ENCODE measurements at places on chromosomes 4 and X. TPM values are rescaled to one million over a fixed set of nuclear protein-coding genes. Genes with fewer than 3 reads are reported as not detected.

GRCh38 chrX:20311505-20311904, 44.8 kb upstream of the RPS6KA3 start:
- no peak for DNase-seq

DNA sequence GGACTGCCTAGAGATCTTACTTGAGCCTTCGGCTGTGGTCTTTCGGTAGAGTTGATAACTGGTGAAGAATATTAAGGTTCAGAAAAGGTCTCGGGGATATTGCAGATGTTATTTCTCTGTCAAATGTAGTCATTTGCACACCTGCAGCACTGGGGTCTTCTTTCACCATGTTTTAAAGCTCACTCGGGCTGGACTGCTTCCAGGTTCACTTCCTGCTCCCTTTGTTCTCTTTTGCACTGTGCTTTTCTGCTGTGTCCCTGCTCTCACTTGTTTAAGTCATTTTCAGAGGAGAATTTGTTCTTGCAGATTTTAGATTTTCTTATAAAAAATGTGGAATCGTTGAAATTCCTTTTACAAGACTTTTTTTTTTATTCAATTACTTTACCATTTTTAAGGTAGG, 68.5 kb downstream of the BMPR1B start:
- no peak for DNase-seq

DNA sequence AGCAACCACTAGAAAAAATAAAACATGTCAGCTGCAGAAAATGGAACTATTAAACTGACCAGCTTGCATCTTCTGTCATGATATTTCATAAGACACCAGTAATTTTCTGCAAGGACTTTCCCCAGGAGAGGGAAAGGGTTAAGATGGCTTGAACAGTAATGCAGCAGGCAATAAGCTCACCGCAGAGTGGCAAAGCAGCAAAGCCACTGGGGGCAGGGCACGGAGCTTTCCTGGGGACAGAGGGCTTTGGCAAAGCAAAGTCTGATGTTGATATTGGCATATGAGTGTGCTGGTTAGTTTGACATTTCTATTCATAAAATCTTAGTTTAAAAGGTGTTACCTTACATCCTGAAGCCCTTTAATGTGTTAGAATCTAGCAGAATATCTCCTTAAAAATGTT, 55.1 kb upstream of the NAP1L5 start:
- no peak for DNase-seq

The RADX gene
- polyA plus RNA-seq: 4.8 TPM

The CCKAR gene
- not detected for polyA plus RNA-seq

The RHOXF2B gene
- not detected for polyA plus RNA-seq

Measured in renal pelvis (tissue), 12 donors.